ENCODE measurements at places on chromosomes 2 and 18. TPM values are rescaled to one million over a fixed set of nuclear protein-coding genes. Genes with fewer than 3 reads are reported as not detected.

- DNase-seq, result no peak
These were observed 65.2 kb upstream of the B3GNT7 start for GRCh38 chr2:231330311-231330710.

DNA sequence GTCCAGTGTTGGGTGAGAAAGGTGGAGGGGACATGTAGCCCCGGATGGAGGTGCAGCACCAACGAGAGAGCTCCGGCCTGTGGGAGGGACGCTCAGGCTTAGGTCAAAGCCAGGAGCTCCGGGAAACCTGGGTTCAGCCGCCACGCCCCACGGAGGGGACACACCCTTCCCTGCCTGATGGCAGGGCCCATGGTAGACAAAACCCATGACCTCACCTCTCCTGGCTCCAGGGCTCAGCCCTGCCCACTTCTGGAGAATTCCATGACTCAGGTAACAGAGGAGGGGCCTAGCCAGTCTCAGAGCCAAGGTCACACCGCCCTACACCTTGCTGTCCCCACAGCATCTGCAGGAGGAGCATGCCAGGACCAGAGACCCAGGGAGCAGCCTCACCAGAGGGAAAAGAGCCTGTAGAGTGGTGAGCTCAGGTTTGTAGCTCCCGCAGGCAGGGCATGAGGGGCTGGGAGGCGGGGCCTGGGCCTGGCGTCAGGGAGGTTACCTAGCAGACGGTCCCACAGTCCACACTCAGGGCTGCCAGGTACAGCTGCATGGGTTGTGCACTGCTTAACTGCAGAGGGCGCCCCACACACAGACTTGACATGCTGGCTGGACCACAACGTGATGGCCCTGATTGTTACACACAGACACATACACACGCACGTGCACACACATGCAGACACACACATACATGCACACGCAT, 70.8 kb upstream of the SMAD7 start:
- peak; percentile 31 for DNase-seq

GRCh38 chr2:189299974-189300373, 120.4 kb upstream of the COL5A2 start:
- DNase-seq, result no peak

- DNase-seq, result peak; percentile 62
These were observed 12.9 kb upstream of the SNORC start for GRCh38 chr2:232857158-232857563.

DNA sequence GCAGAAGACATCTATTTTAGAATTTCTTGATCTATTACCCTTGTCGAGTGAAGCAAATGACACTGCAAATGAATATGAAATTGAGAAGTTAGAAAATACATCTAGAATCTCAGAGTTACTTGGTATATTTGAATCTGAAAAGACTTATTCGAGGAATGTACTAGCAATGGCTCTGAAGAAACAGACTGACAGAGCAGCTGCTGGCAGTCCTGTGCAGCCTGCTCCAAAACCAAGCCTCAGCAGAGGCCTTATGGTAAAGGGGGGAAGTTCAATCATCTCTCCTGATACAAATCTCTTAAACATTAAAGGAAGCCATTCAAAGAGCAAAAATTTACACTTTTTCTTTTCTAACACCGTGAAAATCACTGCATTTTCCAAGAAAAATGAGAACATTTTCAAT, 370.4 kb downstream of the XIRP2 start:
- no peak for DNase-seq

DNA sequence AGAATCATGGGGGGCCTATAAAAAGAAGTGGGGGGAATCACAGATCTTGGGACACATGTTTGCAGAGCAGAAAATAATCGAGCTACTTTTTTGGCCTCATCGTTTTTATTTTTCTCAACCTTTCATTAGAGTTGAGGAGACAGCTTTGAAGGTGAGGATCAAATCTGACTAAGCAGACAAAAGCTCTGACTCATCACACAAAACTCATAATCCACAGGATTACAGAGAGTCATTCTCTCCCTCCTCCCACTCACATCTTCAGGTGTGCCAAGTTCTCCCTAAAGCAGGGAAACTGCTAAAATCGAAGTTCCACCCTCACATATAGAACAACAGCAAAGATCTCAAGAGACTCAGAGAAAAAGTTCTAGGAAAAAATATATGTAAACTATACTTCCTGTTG, 15.6 kb downstream of the BAZ2B start:
- DNase-seq, result no peak

DNA sequence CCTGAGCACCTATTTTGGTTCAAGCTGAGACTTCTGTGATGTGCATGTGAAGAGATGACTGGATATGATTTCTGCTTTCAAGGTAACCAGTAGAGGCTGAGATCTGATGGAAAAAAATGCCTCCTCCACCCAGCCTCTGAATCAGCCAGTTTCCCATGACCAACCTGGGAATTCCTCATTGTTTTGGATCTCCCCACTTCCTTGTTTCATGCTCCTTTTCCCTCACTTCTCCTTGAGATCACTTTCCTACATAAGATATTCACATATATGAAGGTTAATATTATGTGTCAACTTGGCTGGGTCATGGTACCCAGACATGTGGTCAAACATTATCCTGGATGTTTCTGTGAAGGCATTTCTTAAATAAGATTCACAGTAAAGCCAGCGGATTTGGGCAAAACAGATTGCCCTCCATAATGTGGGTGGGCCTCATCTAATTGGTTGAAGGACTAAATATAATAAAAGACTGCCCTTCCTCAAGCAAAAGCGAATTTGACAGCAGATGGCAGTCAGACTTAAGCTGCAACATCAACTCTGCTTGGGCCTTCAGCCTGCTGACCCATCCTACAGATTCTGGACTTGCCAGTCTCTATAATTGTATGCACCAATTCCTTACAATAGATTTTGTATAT, 379.4 kb downstream of the TNS1 start:
- DNase-seq, result no peak

GRCh38 chr2:241375300-241375699, 19.2 kb downstream of the FARP2 start:
- no peak for DNase-seq

Gene PAX8
- polyA plus RNA-seq, result 0.28 TPM

Gene MYCN
- polyA plus RNA-seq, result not detected

- no peak for DNase-seq
These were observed 161.4 kb upstream of the KLHL14 start for GRCh38 chr18:32934201-32934600.

DNA sequence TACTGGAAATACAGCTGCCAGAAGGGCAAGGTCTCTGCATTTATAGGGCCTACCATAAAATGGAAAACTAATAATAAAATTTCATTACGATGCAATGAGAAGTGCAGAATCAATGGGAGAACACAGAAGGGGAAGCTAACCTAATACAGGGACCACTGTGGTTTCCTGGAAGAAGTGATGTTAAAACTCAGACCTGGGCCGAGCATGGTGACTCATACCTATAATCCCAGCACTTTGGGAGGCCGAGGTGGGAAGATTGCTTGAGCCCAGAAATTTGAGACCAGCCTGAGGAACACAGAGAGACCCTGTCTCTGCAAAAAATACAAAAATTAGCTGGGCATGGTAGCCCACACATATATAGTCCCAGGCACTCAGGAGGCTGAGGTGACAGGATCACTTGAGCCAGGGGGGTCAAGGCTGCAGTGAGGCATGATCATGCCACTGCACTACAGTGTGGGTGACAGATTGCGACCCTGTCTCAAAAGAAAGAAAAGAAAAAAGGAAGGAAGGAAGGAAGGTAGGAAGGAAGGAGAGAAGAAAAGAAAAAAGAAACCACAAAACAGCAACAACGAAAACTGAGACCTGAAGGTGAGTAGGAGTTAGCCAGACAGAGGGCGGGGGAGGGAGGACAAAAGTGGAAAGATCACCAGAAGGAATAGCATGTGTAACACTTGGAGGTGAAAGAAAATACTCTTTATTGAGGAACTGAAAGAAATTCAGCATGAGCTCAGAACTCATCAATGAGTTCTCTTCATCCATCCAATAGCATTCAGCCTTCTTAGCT, 58.3 kb upstream of the DTNA start:
- no peak for DNase-seq

- DNase-seq, result no peak
These were observed 282.5 kb upstream of the PXDN start for GRCh38 chr2:2026851-2027250.

Gene SLC4A3
- 0.93 TPM for polyA plus RNA-seq

GRCh38 chr2:12435430-12436222, 281.1 kb upstream of the TRIB2 start:
- DNase-seq, result no peak

DNA sequence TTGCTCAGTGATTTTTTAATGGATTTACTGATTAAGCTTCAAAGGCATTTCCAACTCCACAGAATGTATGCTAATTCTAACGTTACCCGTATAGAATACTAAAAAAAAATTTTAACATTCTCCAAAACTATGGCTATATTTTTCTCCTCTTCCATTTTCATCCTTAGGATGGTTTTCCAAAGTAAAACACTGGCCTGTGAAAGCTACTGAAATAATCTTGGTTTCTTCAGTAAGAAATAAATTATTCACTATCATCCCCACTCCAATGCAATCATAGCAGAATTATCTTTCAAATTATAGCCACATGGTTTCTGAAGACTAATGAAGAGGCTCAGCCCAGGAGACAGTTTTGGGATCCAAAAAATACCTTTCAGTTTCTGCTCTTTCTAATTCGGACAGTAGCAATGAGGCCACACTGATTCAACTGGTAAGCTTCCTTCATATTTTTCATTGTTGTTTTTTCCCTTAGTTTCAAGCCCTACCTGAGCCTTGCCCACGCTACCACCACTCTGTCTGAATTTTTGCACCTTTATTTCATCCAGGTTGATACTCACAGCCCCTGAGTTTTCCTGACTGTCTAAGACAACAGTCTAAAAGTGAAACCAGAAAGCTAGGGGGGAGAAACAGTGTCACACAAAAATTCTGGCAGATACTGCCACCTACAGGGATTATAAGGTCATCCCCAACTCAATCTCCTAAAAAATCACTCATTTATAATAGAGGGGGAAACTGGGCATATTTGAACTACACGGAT, 887.9 kb downstream of the NRXN1 start:
- peak; percentile 28 for DNase-seq

GRCh38 chr18:43303376-43303775, 26.1 kb upstream of the SYT4 start:
- DNase-seq, result no peak

- DNase-seq, result no peak
These were observed 8.0 kb upstream of the SERTAD2 start for GRCh38 chr2:64661741-64662169.

Gene CLHC1
- 6.5 TPM for polyA plus RNA-seq

- peak; percentile 88 for DNase-seq
These were observed 130.9 kb downstream of the EXOC6B start for GRCh38 chr2:72694715-72695496.

Gene C2orf78
- not detected for polyA plus RNA-seq

Gene CRACDL
- polyA plus RNA-seq, result not detected

Gene CTAGE1
- polyA plus RNA-seq, result not detected

GRCh38 chr2:45256173-45256866, 247.1 kb upstream of the SIX2 start:
- DNase-seq, result no peak

Measured in fibroblast of lung (primary cell).